ENCODE measurements at places on chromosomes 1 and 21.

DNA sequence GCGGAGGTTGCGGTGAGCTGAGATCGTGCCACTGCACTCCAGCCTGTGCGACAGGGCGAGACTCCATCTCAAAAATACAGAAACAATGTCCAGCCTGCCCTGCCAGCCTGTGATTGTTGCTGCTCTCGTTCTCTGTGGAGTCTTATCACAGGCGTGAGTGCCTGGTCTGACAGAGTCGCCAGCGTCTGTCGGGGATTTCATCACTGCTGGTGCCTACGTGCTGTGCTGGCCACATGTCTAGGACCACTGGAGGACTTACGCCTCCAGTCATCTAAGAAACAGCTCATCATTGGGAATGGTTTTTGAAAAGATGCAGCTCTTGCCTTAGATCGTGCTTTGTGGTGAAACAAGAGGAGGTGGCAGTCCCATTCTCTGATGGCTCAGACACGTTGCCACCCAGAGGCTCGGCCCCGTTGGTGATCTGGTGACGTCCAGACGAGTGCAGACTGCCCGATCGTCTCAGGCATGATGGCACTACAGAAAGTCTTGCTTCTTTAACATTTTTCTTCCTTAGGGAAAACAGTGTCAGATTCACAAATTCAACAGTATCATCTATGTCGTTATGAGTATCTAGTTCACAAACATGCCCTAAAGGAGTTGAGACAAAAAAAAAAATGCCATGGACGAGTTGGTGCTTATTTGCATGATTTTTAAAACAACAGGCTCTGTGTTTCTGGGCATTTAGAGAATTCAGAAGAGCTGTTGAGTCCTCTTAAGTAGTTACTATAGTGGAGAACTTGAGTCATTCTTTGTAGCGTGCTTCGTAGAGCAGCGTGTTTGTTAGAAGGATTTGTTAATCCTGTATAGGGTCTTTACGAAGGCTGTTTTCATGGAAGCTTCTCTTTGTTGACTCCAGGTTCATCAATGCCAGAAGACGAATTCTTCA is 47.5 kb downstream of the CBS start:
- no peak for DNase-seq

DNA sequence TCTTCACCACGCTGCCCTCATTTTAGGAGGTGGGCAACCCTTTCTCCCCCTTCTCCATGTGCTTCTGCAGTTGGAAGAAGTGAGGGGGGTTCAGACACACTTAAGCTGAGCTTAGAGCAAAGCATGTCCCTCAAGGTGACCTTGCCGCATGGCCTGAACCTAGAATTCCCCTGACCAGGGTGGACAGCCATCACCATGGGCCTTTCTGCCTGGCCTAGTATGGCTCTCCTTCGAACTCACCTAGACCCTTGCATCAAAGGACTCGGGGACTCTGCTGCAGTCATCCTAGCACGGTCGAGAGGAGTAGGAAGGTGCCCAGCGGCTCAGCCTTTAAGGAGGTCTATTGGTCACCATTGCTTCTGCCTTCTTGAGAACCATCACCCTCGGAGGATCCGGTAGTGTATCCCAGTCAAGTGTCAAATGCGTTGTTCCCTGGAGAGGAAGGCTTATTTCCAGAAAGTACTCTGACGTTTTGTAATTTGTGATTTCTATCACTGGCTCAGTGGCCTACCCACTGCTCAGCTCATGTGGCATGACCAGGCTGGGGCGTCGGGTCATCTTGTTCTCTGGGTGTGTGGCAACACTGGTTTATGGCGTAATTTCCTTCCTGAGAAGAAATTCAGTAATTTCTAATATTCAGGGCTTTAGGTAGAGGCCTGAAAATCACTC is at the start of gene KCNE1:
Gene KCNE1 (minus strand): TSS at position 424 of the 669 bp plus-strand sequence. CDS start 62,576 bp downstream, outside the sequence.
- peak; percentile 82 for DNase-seq

DNA sequence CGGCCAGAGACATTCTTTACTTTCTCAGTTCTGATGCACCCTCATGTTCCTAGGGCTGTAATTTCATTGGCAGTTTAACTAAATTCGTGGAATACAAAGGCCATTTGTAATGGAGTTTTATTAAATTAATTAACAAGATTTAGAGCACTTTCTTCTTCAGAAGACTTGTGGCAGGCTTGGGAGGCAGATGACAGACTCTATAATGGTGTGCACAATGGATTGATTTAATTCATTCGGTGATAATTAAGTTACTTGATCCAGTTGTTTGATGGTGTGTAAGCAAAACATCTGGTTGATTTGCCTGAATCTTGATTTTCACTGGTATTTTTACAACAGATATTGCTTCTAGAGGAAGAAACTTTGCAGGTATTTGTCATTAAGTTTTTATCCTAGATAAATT is 361.9 kb upstream of the GREM2 start:
- DNase-seq = no peak

GRCh38 chr1:113534130-113534817 is 144.0 kb downstream of the MAGI3 start:
- DNase-seq = no peak

GRCh38 chr21:41774467-41775148 is 7.8 kb upstream of the RIPK4 start:
- DNase-seq = no peak

- peak; percentile 55 for DNase-seq
Measured at GRCh38 chr21:37862536-37862935, 53.7 kb downstream of the KCNJ6 start.

- DNase-seq = peak; percentile 53
Measured at GRCh38 chr1:54404939-54405897, 976 bp downstream of the SSBP3 start.

DNA sequence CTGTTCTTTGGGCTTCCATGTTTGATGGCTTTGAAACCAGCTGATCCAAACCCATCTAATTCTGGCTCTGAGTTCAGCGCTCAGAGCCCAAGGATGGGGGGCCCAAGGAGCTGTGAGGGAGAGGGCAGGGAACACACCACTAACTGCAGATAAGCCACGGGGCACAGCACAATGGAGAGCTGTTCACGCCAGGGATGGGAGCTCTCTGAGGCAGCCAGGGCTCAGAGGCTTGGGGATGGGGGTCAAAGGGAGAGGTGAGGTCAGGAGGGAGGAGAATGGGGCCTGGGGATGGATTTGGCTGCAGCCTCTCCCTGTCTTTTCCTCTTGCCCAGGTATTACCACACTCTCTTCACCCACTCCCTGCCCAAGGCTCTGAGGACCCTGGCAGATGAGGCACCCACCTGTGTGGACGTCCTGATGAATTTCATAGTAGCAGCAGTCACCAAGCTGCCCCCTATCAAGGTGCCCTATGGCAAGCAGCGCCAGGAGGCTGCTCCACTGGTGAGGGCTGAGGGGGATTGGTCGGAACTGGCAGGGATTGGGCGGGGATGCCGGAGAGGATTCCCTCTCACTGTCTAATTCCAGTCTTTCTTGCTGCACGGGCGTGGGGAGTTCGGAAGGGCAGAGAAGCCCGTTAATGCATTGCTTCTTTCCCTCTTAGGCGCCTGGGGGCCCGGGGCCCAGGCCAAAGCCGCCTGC is 11.3 kb downstream of the SLC30A2 start:
- DNase-seq = no peak

- DNase-seq = peak; percentile 36
Measured at GRCh38 chr21:43825936-43826622, 36.7 kb downstream of the RRP1 start.

- DNase-seq = peak; percentile 44
Measured at GRCh38 chr1:202005958-202006357, 4.4 kb upstream of the ELF3 start.

- no peak for DNase-seq
Measured at GRCh38 chr21:33374080-33374449, 29.1 kb upstream of the IFNGR2 start.

DNA sequence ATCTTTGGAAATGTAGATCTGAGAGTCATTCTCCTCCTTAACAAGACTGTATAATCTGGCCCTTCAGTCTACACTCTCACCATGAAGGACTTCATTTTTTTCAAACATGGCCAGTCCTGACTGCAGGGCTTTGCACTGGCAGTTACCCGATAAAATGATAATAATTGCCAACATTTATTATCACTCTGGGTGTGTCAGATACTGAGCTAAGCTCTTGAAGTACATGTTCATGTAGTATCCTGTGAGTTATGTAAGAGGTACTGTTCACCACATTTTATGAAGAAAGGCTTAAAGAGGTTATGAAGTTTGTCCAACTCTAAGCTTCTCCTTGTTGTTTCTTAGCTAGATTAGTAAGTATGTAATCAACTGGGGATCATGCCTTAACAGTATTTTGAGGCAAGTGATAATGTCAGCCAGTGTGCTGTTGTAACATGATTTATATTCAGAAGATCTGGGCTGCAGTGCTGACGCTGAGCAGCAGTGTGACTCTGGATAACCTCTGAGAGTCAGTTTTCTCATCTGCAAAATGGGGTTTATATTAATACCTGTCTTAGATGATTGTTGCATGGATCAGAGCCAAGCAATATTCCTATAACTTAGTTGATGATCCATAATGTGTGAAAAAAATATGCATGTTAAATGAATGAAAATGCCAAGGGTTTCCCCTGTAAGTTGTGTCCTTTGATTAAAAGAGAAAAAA is 42.1 kb upstream of the LEPR start:
- DNase-seq = peak; percentile 78

GRCh38 chr1:228197555-228198147 is 10.2 kb upstream of the OBSCN start:
- DNase-seq = no peak

DNA sequence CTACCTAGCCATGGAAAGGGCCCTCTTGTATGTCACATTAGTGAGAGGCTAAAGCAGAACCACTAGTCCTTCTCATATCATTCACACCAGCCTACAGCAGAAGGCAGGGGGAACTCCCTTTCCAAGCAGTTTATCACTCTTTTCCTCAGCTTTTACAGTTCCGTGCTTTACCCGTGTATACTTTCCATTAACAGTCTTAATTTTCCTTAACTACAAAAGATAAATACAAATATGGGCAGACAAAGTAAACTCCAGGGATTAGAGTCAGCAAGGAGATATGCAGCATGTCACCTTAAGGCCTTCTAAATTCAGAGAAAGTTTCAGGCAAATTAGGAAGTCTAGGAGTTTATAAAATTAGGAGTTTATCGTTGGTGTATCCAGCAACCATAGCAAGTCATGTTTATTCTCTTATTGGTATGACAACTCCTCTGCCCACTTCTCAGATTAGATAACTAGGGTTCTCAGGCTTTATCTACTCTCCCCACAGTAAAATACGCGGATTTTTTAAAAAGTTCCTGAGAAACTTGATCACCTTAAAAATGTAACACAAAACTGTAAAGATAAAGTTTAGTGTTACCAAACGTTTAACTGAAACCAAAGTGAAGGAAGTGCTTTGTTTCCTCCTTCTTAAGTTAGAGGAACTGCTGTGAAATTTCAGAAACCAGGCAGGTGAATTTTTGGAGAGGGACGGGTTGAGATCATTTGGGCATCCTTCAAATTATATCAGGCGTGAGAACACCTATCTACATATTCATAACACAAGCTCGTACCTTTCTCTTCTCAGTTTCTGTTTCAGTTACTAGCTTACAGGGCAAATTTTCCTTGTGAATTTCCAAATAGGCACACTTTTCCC is 42.7 kb upstream of the SLC19A2 start:
- DNase-seq = peak; percentile 60

GRCh38 chr21:17506951-17507350 is 5.9 kb upstream of the CXADR start:
- DNase-seq = peak; percentile 22
